ENCODE measurements at places on chromosomes 1 and 21.

DNA sequence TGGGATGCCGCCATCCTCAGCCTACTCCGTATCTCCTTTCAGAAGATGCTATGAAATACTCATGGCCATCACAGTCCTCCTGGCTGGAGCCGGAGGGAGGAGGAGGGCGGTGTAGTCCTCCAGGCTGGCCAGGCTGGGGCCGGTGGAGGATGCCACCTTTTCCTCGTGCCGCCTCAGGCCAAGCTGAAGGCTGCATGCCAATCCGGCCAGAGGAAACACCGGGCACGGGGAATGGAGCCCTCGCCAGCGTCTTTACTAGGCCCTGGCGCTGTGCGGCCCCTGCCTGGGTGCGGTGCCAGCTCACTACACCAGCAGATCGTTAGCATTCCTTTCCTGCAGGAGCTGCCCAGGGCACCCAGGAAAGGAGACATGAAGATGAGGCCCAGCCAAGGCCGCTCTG is 70.1 kb downstream of the CASZ1 start:
- no peak for DNase-seq

DNA sequence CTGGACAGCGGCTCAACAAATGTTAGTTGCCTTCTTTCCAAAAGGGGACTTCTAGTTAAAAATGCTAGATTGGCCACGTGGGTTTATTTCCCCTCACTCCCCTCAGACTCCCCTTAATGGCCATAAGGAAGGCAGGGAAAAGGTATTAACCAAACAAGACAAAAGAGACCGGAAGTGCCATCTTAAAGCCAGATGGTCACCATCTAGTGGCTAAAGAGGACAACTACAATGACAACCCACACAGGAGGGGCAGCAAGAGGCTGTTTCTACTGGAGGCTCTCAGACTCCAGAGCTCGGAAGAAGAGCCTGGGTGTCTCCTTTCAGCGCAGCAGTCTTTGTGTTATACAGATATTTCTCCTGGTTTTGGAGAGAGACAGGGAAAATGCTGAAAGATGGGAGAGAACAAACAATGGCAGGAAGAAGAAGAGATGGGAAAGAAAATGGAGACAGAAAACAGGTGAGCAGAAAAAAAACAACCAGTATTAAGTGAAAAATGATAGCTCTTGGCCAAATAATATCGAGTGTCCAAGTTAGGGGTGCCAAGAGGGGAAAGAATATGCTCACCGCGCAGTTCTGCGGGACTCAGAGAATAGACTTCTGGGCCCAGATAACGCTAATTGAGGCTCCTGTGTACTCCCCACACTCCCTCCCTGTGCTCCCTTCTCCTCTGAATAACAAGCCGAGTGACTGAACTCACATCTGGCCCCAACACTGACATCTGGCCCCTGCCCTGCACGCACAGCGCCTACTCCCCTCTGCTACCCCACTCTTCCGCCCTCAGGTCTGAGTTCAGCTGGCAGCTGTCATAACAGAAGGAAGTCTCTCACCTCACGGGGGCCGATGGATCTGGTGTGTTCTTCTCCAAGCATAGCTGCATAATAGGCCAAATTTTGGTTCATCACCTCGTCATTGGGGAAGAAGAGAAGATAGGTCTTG is 9.6 kb downstream of the P3H1 start:
- no peak for DNase-seq

- no peak for DNase-seq
These were observed 52.4 kb downstream of the HIVEP3 start for GRCh38 chr1:41866285-41866684.

DNA sequence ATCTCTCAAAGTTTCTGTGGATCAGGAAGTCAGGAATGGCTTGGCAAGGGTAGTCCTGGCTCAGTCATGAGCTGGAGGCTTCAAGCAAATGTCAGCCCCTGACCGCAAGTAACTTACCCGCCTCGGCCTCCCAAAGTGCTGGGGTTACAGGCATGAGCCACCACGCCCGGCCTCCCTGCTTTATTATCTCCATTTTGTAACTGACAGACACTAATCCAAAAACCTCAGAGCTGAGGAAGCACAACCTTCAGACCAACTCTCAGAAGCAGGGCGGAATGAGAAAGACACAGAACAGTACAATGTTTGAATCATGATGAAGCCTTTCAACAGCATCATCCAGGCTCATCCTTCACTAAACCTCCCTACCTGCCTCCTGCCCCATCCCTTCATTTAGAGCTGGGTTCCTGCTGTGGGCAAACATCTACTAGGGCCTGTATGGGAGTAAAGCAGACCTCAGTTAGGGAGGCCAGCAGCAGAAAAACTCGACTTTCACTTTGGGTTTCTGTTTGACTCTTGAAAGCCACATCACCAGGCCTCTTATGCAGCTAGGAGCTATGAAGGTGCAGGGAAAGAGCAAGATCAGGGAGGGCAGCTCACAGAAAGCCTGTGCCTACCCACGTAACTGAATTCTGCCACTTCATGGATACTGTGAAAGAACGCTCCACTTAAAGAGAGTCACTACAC is 84.4 kb upstream of the RAB4A start:
- no peak for DNase-seq

DNA sequence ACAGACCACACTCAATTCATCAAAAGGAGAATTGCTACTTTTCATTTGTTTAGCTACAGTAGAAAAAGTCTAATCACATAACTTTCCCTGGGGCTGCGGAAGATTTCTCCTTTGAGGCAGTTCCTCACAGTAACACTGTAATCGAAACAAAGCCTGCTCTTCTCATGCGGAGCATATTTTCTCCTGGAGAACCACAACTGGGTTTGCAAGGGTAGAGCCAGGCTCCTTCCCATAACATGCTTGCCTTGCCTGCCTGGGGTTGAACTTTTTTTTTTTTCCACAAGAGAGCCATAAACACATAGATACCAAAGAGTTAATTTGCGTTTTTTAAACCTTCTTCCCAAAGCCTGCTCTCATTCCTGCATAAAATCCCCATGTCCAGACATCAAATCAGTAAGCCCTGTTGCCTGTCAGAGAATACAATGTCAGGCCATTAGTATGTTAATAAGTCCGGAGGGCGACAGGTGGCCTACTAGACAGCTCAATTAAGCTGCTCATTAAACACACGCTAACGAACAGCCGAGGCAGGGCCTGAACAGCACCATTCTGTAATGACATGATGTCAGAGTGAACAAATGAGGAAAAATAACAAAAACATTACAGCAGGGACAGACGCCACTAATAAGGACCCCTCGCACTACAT is 107.1 kb upstream of the OLIG2 start:
- DNase-seq: no peak

- no peak for DNase-seq
These were observed 25.0 kb downstream of the ZNF644 start for GRCh38 chr1:90996742-90997413.
